ENCODE measurements at places on chromosomes 2 and 18.

DNA sequence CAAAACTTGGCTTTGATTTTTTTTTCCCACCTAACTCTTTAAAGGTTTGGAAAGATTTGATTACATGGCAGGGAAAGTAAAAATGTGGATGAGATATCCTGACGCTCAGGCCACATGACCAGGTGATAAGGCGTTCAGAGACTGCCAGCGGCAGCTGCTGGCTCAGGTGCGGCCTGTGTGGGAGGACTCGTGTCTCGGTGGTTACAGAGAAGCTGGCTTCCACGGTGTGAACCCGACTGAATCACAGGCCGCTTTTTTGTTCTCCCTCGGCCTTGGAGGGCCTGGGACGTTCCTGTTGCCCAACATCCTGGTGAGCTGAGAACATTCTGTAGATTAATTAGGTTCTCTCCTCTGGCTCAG is 124.2 kb upstream of the ZNF516 start:
- DNase-seq, result no peak

GRCh38 chr2:95366514-95366913 is 36.0 kb upstream of the FAHD2A start:
- no peak for DNase-seq

GRCh38 chr2:58734365-58734764 is 493.2 kb upstream of the FANCL start:
- DNase-seq, result no peak

DNA sequence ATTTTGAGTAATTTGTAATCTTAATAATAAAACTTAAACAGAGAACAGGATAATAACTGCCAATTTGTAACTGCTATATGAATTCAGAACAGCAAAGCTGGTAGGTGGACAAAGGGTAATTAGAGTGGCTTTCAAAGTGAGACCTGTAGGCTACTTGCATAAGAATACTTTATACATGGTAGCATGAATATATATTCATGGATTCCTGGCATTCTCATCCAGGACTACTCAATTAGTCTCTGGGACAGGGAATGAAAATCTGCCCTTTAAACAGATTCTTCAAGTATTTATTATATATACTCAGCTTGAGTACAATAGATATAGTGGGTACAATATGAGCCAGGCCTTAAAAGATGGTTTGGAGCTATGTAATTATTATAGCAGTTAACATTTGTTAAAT is 419.9 kb downstream of the PIK3C3 start:
- no peak for DNase-seq

DNA sequence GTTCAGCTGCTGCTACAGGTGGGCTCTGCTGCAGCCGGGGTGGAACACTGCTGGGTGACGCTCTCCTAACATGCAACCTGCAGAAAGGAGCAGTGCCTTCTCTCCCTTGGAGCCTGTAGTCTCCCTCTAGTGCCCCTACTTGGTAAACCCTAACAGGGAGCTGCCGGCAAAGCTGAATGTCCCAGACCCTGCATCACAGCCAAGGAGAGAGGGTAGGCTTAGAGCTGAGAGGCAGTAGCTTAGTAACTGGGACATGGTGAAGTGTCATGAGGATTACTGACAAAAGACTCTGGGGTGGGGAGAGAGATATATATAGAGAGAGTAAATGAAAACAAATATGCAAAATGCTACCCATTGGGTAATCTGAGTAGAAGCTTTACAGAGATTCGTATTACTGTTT is 9.9 kb downstream of the NCAPH start:
- no peak for DNase-seq

DNA sequence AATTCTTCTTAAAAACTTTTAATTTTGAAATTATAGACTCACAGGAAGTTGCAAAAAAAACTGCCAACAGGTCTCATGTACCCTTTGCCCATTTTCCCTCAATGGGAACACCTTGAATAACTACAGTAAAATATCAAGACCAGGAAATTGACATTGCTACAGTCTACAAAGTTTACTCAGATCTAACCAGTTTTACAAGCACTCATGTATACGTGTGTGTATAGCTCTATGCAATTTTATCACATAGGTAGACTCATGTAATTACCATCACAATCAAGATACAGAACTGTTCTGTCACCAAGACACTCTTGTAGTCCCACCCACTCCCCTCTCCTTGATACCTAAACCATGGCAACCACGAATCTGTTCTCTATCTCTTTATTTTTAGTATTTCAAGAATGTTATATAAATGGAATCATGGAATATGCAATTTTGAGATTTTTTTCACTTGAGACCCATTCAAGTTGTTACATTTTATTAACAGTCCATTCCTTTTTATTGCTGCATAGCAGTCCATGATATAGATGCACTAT is 6.6 kb downstream of the HYCC2 start:
- DNase-seq, result no peak

GRCh38 chr2:26969077-26969844 is 1.2 kb upstream of the MAPRE3 start:
- no peak for DNase-seq

DNA sequence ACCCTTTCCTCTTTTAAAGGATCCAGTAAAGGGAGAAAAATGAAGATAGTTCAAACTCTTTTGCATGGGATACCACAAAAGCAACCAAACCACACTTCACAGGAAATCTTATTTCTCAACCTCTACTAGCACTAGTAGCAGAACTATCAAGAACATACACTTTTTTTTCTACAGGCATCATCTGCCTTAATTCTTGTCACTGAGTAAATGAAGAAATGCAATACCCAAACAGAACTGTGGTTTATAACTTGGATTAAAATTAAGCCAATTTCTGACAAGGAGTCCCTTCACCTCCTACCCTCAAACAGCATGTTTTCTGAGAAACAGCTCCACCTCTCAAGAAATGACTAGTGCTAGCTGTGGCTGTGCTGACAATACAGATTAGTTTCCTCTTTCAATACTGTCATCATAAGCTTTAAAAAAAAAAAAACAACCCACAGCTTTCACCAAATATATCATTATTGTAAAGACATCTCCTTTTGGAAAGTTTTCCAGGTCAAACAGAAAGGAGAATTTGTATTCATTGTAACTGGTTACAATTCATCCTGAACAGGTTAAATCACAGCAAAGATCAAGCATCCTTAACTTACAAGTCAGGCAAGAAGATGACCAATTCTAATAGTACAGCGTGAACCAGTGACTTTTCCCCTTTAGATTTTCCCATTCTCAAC is 44.4 kb downstream of the PTPN2 start:
- peak; percentile 21 for DNase-seq

- DNase-seq, result no peak
These were observed 29.6 kb downstream of the RHOB start for GRCh38 chr2:20476481-20476880.

Measured in activated T-cell treated with anti-CD3 and anti-CD28 coated beads, Interleukin-2, amount 50 U/mL, for 4 hours (primary cell).